ENCODE measurements at places on chromosomes 1 and 21.

GRCh38 chr21:39105836-39106235 is 77.4 kb downstream of the PSMG1 start:
- no peak for DNase-seq

DNA sequence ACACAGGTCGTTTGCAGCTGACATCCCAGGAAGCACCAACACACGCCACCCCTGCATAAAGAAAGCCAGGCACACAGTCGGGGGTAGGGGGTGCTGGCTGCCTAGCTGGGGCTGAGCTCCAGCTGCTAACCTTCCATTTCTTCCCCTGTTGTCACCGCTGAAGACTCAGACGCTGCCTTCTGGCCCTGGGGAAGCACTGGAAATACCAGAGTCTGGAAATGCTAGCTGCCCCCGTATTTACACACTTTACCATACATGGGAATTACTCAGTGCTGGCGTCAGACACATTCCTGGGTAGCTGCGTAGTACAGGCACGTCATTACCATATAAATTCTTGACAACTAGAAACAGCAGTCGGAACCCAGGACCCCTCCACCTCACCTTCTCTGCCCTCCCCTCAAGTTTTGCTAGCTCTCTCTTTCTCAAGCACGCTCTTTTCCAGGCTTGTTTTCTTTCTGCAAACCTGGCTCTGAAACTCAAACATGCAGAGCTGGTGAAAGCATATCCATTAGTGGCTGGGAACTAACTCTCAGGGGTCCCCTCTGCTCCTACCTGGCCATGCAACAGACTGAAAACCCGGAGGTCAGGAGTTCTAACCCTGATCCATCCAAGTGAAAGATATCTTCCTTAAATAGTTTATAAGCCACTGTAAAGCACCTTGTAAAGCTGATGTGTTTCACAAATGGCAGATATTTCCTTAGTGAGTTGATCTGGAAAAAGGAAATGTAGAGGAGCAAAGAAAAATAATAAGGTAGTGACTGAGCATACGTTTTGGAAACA is 3.3 kb downstream of the CSRP1 start:
- no peak for DNase-seq

DNA sequence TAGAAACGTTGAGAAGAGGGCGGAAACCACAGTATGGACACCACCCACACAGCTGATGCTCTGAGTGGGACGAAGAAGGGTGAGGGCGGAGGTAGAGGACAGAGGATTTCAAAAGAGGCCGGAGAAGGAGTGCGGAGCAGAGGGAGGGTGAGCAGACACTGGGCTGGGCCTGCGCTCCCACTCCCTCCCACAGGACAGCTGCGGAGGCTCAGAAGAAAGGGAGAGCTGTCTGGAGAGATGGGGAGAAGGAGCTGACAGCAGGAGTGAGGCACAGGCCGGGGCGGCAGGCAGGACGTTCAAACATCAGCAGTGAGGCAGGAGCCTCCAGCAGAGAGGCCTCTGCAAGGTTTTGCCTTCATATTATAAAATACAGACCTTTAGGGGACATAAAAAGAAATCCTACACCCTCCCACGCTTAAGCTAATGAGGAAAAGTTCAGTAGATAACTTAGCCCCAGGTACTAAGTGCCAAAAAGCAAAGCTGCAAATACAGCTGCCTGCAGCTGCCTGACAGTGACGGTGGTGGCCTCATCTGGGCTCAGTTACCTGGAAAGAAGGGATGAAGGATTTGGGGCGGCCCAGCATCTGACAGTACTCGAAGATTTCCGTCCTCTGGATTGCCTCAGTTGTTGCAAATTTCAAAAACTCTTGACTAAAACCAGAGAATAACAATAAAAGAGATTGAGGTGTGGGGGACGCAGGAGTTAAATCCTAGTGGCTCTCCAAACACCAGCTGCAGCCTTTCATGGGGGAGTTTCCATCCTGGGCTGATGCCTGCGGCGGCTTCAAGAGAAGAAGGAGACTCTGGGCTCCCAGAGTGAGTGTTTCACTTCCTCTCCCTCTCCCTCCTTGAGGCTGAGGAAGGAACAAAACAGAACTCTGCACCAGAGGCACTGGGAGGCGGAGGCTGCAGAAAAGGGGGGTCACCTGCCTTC is 25.6 kb downstream of the SEC16B start:
- DNase-seq: no peak

DNA sequence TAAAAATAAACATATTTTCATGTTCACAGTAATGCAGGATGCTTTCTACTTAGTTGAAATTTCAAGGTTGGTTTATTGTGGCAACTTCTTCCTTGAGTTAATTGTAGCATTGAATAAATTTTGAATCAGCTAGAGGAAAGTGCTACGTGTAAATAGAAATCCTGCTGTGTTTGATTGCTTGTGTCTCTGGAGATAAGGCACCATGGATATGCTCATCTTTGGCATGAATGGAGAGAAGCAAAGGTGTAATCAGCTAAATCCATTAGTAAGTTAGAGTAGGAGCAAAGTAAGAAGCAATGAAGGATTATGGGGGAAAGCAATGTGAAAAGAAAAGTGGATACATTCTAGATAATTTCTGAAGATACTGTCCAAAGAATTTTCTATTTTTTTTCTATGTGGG is 331.1 kb downstream of the PTPRC start:
- no peak for DNase-seq

DNA sequence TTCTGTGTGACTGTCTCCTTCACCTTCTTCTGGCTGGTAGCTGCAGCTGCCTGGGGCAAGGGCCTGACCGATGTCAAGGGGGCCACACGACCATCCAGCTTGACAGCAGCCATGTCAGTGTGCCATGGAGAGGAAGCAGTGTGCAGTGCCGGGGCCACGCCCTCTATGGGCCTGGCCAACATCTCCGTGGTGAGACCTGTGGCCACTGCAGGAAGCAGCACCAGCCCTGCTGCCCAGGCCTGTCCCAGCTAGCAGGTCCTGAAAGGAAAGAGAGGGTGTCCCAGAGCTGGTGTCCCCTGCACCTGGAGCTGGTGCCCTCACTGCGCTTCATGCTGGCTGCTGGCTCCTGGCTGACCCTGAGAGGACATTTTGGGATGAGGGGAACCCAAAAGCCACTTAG is 5.9 kb upstream of the ATXN7L2 start:
- DNase-seq: no peak

DNA sequence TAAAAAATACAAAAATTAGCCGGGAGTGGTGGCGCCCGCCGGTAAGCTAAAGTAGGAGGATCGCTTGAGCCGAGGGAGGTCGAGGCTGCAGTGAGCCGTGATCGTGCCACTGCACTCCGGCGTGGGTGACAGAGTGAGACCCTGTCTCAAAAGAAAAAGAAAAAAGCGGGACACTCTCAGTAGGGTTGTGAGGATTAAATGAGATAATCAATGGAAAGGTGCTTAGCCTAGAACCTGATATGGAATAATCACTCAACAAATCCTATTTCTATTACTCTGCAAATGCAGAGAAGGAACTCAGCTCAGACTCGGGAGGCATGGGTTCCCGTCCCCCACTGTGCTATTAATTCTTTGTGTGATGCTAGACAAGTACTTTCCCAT is 529 bp upstream of the LUZP1 start:
- DNase-seq: no peak

DNA sequence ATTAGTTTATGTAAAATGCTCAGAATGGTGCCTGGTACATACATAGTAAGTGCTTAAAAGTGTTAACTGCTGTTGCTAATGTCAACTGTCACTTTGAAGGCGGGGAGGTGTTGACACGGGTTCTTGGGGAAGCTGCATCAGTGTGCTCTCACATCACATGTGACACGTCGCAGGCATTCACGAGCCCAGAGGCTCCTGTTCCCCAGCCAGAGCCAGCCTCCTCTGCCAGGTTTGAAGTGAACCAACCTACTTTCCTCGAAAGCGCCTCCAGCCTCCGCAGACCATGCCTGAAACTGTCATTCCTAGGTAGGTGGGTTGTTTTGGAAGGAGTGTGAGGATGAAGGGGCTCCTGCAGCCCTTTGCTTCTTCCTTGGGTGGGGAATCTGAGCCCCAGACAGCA is 13.8 kb downstream of the GALNT2 start:
- DNase-seq: no peak

DNA sequence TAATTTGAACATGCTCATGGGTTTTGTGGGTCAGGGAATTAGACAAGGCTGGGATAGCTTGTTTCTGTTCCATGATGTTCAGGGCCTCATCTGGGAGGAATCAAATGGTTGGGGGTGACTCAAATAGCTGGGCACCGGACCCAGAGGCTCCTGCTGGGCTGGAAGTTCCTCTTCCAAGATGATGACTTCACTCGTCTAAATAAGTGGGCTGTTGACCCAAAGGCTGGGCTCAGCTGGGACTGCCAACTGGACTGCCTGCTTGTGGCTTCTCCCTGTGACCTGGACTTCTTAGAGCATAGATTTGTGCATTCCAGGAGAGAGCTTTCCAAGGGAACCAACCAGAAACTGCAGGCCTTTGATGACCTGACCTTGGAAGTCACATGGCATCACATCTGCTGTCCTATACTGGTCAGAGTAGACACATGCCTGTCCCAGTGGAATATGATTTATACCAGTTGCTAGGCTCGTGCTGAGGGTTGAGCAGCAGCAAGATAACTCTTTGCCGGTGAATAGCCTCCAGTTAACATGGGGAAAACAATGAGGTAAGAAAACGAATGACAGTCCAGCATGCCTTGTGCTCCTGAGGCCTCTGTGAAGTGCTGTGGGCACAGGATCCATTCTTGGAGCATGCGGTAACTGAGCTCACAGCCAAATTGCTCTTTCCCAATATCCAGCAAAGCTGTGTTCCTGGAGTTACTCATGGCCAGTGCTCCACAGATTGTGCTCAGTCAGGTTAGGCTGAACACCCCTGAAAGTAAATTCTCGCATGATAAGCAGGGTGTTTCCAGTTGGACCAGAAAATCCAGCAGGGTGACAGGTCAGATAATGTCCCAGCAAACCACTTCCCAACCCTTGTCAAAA is 272.9 kb upstream of the TMEM51 start:
- DNase-seq: no peak

DNA sequence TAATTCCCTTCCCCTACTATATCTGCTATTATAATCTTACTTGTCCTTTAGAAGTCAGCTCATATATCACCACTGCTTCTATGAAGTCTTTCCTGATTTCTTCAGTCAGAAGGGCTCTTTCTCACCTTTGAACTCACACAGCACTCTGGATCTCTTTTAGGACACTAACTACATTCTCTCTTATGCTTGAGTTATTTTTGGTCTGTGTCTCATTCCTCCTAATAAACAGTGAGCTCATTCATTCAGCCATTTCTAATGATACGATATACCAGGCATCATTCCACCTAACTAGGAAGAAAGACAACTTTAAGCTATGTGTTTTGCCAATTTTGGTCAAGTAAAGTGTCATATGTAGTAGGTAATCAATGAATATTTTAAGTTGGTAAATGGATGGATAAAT is 1.2 kb upstream of the STYXL2 start:
- DNase-seq: no peak

- no peak for DNase-seq
Measured at GRCh38 chr1:232178191-232178590, 451.7 kb downstream of the SIPA1L2 start.

DNA sequence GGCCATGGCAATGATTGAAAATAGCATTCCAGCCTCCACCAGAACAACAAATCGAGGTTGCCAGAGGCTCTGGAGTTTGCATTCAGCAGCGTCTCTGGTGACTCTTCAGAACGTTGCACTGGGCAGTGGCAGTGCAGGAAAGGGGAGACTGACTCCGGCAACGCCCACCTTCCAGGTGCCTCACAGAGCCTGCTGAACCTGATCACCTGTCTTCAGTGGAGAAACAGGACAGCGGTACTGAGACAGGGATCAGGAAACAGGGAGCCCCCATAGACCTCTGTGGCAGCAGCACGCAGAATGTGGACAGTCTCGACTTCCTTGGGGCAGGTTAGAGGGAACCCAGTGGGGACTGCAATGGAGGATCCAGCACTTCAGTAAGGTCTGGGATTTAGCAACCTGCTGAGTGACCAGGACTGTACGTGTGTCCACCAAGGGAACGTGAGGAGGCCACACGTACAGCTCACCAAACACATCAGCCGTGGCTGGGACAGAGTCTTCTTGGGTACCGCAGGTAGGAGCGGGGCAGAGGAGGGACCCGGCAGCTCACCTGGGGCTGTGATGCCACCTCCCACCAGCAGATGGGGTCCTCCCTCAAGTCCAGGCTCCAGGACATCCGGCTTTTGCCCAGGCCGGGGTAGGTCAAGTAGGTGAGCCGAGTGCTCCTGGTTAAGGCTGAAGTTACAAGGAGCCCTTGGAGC is 128.6 kb downstream of the PRDM2 start:
- no peak for DNase-seq

DNA sequence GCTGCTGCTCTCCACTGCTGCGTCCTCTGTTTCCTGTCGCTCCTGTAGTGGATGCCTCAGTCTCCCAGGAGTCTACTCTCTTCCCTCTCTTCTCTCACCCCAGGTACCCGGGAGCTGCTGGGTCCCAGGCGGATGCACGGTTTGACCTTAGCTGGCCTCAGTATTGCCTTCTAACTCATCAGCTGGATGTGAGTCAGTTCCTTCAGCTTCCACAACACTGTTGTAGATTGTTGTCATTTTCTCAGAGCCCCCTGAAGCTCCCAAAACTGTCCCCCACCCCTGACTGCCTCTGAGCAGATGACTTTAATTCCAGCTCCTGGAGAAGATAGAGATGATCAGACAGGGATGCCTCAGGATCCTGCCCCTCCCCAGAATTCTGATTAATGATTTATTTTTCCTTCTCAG is 7.2 kb downstream of the CNIH3 start:
- DNase-seq: no peak

GRCh38 chr1:44322367-44322766 is 32.7 kb downstream of the ERI3 start:
- no peak for DNase-seq

DNA sequence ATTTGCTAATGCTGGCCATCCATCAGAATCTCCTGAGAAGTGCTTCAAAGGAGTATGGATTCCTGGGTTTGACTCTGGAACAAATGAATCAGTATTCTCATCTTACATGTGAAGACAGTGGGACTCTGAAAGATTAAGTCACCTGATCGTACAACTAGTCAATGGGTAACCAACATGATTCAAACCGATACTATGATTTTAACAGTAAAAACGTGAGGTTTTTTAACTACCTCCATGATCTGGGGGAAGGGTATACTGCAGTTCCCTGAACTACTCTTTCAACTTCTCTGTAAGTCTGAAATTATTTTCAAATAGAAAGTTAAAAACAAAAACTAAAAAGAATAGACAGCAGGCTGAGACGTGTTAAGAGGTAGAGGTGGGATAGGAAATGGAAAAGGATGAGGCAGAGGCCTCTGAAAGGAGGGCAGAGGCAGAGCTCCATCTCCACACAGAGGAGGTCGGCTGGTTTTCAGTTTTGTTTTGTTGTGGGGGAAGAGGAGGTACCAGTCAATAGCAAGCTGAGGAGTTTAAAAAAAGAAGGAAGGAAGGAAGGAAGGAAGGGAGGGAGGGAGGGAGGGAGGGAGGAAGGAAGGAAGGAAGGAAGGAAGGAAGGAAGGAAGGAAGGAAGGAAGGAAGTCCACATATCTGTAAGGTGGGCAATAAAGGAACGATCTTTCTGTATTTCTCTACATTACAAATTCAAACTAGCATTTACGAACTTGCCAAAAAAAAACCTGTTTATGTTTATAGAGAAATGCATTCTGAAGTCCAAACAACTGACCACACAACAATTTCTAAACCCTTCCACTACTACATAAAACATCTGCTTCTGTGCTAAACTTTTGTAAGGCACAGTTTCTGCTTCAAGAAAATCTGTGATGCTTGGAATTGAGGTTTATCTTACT is 213.1 kb downstream of the RERE start:
- DNase-seq: no peak

All from NCI-H2029 treated with DMSO at 0.1 percent for 48 hours (cell line).